ENCODE measurements at places on chromosomes 6 and 20. TPM values are rescaled to one million over a fixed set of nuclear protein-coding genes. Genes with fewer than 3 reads are reported as not detected.

DNA sequence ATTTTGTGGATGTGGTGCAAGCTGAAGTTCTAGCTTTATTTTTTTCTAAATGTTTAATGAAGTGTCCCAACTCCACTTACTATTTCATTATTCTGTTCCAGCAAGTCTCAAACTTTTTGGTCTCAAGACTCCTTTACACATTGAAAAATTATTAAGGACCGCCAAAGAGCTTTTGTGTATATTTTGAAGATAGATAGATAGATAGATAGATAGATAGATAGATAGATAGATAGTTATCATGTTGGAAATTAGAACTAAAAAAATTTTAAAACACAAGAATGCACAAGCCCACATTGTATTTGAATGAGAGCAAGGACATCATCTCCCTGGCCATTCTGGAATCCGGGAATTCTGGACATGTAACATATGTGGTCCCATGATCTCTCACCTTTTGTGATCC, 181.2 kb upstream of the SNX9 start:
- no peak overlapping the region for H3K4me3 ChIP-seq
- H3K36me3 ChIP-seq, result no peaks in the 10 kb centered on the region
- H3K4me1 ChIP-seq, result no peaks in the 10 kb centered on the region
- H3K27ac ChIP-seq, result no peak overlapping the region
- H3K27me3 ChIP-seq, result no peaks in the 10 kb centered on the region

- H3K27ac ChIP-seq, result no peak overlapping the region
- no peaks in the 10 kb centered on the region for H3K36me3 ChIP-seq
- no peak overlapping the region for H3K4me3 ChIP-seq
- no peaks in the 10 kb centered on the region for H3K27me3 ChIP-seq
- no peak for DNase-seq
These were observed 17.4 kb upstream of the RNF39 start for GRCh38 chr6:30092852-30093543.

- H3K4me1 ChIP-seq, result no peaks in the 10 kb centered on the region
- H3K4me3 ChIP-seq, result no peak overlapping the region
These were observed 27.8 kb downstream of the PM20D2 start for GRCh38 chr6:89173634-89174033.

- H3K4me1 ChIP-seq, result no peaks in the 10 kb centered on the region
- no peaks in the 10 kb centered on the region for H3K27me3 ChIP-seq
- DNase-seq, result no peak
- no peak overlapping the region for H3K27ac ChIP-seq
- H3K4me3 ChIP-seq, result no peak overlapping the region
These were observed 13.2 kb downstream of the TMEM74B start for GRCh38 chr20:1171461-1172093.

- H3K27ac ChIP-seq, result no peak overlapping the region
- H3K4me1 ChIP-seq, result peaks cover 13% of the 10 kb centered on the region
- H3K27me3 ChIP-seq, result no peaks in the 10 kb centered on the region
- DNase-seq, result no peak
These were observed 630.7 kb downstream of the HACE1 start for GRCh38 chr6:104229057-104229456.

Gene REM1
- 0.14 TPM for total RNA-seq

Gene LKAAEAR1
- not detected for total RNA-seq

DNA sequence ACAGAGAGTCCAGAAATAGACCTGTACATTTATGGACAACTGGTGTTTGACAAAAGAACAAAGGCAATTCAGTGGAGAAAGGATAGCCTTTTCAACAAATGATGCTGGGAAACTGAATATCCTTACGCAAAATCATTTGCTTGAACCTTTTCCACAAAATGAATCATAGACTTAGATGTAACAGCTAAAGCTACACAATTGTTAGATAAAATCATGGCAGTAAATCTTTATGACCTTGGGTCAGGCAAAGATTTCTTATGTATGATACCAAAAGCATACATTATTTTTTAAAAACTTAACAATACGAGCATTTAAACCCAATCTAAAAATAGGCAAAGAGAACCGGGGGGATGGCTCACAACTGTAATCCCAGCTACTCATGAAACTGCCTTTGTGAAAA, 73.5 kb upstream of the DST start:
- no peaks in the 10 kb centered on the region for H3K36me3 ChIP-seq
- no peak overlapping the region for H3K4me3 ChIP-seq
- no peak for DNase-seq
- H3K4me1 ChIP-seq, result no peaks in the 10 kb centered on the region
- H3K27me3 ChIP-seq, result no peaks in the 10 kb centered on the region

- H3K27me3 ChIP-seq, result no peaks in the 10 kb centered on the region
- H3K27ac ChIP-seq, result no peak overlapping the region
- peak; percentile 26 for DNase-seq
These were observed 1.8 kb upstream of the YTHDF1 start for GRCh38 chr20:63217706-63218105.

- H3K36me3 ChIP-seq, result no peaks in the 10 kb centered on the region
- H3K27me3 ChIP-seq, result no peaks in the 10 kb centered on the region
- no peaks in the 10 kb centered on the region for H3K4me1 ChIP-seq
- no peak for DNase-seq
These were observed at the start of gene VIP for GRCh38 chr6:152750694-152751093. VIP (plus strand) TSS chr6:152750797; CDS start chr6:152752178, 1,381 bp downstream.

Gene OR2B3
- total RNA-seq, result not detected

- H3K27me3 ChIP-seq, result no peaks in the 10 kb centered on the region
- no peaks in the 10 kb centered on the region for H3K4me1 ChIP-seq
- no peak within 1 kb of the TSS for H3K4me3 ChIP-seq
- no peaks in the 10 kb centered on the region for H3K36me3 ChIP-seq
- H3K27ac ChIP-seq, result no peak within 1 kb of the TSS
These were observed at the start of gene EYS for GRCh38 chr6:65707126-65707826. EYS (minus strand) TSS chr6:65707226; CDS start chr6:65495410, 211,816 bp downstream.

DNA sequence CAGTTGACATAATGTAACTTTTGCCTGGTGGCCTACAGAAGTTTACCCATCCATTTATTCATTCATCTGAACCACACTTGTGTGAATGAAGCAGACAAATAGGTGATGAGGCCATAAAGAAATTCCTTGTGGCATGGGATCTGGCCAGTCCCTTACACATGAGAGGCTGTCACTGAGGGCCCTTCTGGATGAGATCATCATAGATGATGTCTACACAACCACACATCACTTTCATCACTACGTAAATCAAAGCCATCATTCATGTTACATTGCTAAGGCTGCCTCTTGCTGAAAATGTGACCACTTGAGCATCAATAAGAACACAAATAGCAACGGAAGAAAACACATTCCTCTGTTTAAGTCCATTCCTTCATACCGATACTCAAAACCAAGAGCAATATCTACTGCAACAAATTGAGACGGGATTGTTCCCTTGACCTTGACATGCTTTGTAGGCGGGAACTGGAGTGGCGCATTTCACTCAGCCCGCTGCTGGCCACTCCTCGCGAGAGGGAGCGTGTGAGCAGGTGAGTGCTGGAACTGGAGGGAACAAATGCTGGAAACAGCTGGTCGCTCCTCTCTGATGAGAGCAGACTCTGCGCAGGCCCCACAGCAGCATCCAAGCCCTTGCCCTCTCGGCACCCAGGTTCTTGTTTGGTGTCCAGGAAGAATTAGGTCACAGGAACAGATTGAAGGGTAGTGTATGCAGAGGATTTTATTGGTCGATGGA, 49.3 kb downstream of the FAM50B start:
- DNase-seq, result no peak
- no peaks in the 10 kb centered on the region for H3K27me3 ChIP-seq
- H3K4me1 ChIP-seq, result no peaks in the 10 kb centered on the region
- H3K36me3 ChIP-seq, result no peaks in the 10 kb centered on the region

Gene MLN
- total RNA-seq, result not detected

GRCh38 chr6:88168362-88168761, 2.2 kb upstream of the CNR1 start:
- no peak for DNase-seq
- no peaks in the 10 kb centered on the region for H3K36me3 ChIP-seq
- H3K27me3 ChIP-seq, result peaks cover 14% of the 10 kb centered on the region
- H3K4me3 ChIP-seq, result no peak overlapping the region
- no peaks in the 10 kb centered on the region for H3K4me1 ChIP-seq

Gene SLC35D3
- 0.14 TPM for total RNA-seq

GRCh38 chr6:140782941-140783340, 1349.8 kb upstream of the GJE1 start:
- no peak overlapping the region for H3K4me3 ChIP-seq
- no peaks in the 10 kb centered on the region for H3K27me3 ChIP-seq
- H3K27ac ChIP-seq, result no peak overlapping the region
- no peak for DNase-seq
- peaks cover 4% of the 10 kb centered on the region for H3K4me1 ChIP-seq

Gene TAAR5
- not detected for total RNA-seq

GRCh38 chr6:13014504-13015378, 298.2 kb downstream of the PHACTR1 start:
- H3K27ac ChIP-seq, result peak overlapping the region; percentile 74
- peak; percentile 77 for DNase-seq
- H3K27me3 ChIP-seq, result no peaks in the 10 kb centered on the region

DNA sequence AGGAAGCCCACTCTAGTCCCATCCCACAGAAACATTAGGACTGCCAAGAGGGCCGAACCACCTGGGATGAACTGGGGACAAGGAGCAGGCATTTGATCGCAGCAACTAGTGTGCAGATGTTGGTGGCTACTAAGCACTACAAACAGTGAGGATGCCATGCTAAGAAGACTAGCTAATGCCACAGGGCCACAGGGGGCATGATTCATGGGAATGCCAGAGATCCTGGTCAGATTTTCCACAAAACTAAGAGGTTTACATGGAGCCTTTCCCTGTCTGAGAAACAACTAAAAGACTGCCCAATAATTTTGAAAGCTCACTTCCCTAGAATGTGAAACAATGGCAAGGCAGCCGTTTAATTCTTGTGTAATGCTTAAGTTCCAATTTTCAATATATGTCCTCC, 375.9 kb upstream of the PTCHD4 start:
- no peaks in the 10 kb centered on the region for H3K27me3 ChIP-seq
- H3K27ac ChIP-seq, result no peak overlapping the region
- DNase-seq, result no peak
- no peak overlapping the region for H3K4me3 ChIP-seq
- H3K36me3 ChIP-seq, result no peaks in the 10 kb centered on the region
- no peaks in the 10 kb centered on the region for H3K4me1 ChIP-seq

DNA sequence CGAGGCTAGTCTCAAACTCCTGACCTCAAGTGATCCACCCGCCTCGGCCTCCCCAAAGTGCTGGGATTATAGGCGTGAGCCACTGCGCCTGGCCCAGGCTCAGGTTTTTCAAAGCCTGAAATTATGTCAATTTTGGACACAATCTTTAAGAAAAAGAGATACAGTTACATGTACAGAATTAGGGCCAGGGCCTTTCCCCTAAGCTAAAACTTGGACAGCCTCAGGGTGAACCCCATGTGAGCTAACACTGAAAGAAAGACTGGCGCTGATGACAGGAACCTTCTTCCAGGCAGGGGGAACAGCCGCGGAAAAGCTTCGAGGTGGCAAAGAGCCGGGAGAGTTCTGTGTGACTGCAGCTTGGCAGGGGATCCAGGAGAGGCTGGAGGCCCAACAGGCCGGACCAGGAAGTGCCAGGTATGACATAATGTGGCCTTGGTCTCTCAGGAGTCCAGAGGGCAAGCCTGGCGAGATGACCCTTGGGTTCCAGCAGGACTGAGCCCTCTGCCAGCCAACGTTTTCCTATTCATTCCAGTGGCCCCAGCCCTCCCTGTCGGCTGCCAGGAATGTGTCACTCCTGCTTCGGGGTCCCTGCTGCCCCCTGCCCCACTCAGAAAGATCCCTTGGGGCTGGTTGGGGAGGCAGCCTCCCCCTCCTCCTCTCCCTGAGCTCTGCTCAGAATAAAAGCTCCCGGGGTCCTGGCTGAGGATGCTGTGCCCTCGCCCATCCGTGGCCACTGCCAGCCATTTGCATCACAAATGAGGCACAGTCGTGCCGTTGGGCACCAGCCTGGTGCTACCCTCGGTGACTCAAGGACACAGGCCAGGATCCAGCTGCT, 37.3 kb downstream of the RBM38 start:
- no peaks in the 10 kb centered on the region for H3K36me3 ChIP-seq
- no peak overlapping the region for H3K4me3 ChIP-seq
- peak; percentile 54 for DNase-seq

Gene SDCBP2
- 14.8 TPM for total RNA-seq

- no peaks in the 10 kb centered on the region for H3K27me3 ChIP-seq
- no peak overlapping the region for H3K4me3 ChIP-seq
- H3K36me3 ChIP-seq, result peaks cover 4% of the 10 kb centered on the region
These were observed 6.1 kb upstream of the PSORS1C2 start for GRCh38 chr6:31144970-31145340.

Gene FAM162B
- total RNA-seq, result 0.32 TPM

GRCh38 chr6:8652710-8653109, 217.4 kb upstream of the SLC35B3 start:
- DNase-seq, result no peak
- no peak overlapping the region for H3K27ac ChIP-seq
- H3K4me3 ChIP-seq, result no peak overlapping the region
- H3K36me3 ChIP-seq, result no peaks in the 10 kb centered on the region

DNA sequence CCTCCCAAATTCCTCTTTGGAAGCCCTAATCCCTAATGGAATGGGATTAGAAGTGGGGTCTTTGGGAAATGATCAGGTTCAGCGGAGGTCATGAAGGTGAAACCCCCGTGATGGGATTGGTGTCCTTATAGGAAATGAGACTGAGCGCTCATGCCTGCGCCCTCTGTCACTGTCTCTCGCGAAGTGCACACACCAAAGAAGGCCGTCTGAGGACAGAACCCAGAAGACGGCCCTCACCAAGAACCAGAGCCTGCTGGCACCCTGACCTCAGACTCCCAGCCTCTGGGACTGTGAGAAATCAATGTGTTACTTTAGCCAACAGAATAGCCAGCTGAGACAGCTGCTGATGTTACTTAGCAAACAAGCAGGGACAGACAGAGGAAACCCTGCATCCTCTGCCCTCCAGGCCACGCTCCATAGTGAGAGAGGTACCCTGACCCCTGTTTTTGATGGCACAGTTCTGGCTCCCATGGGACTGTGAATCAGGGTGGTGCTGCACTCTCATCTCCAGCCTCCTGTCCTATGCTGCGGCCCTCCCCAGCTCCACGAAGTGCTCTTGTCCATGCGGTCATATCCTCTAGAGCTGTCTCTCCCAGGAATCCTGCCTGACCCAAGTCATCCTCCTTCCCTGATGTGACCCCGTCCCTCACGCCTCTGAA, 369.3 kb downstream of the ZFAND3 start:
- DNase-seq, result no peak
- no peak overlapping the region for H3K27ac ChIP-seq
- no peaks in the 10 kb centered on the region for H3K36me3 ChIP-seq
- no peak overlapping the region for H3K4me3 ChIP-seq
- no peaks in the 10 kb centered on the region for H3K4me1 ChIP-seq

DNA sequence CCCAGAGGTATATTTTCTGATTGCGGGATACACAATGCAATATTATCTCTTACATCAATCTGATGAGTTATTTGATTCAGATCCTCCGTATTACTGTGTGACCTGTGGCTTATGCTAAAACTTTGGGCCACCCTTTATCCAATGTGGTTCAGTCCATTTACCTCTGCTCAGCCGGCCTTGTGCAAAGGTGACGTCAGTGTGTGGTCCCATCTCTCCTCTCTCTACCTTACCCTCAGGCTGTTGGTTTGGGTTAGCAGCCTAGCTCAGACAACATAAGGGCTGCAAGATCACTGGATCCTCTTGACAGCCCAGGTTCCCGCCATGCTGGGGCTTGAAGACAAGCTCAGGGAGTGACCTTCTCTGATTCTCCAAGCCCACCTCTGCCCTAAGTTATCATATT, 33.0 kb downstream of the SNHG17 start:
- no peak for DNase-seq
- no peaks in the 10 kb centered on the region for H3K4me1 ChIP-seq
- no peak overlapping the region for H3K27ac ChIP-seq
- no peaks in the 10 kb centered on the region for H3K36me3 ChIP-seq
- H3K4me3 ChIP-seq, result no peak overlapping the region

- peaks cover 81% of the 10 kb centered on the region for H3K27me3 ChIP-seq
- peaks cover 13% of the 10 kb centered on the region for H3K4me1 ChIP-seq
- no peak overlapping the region for H3K27ac ChIP-seq
- peak overlapping the region; percentile 59 for H3K4me3 ChIP-seq
These were observed 6.1 kb downstream of the PRDM13 start for GRCh38 chr6:99612551-99613408.

Gene AHCY
- 122 TPM for total RNA-seq

Gene INSM1
- total RNA-seq, result 3.8 TPM
